ENCODE measurements at places on chromosomes 1 and 21. TPM values are rescaled to one million over a fixed set of nuclear protein-coding genes. Genes with fewer than 3 reads are reported as not detected.

STRIP1 gene
- total RNA-seq = 19.5 TPM

FCGR1A gene
- total RNA-seq = not detected

ZNF124 gene
- total RNA-seq = 8.0 TPM

CFAP74 gene
- not detected for total RNA-seq

ETS2 gene
- 41.6 TPM for total RNA-seq

VWA1 gene
- total RNA-seq = 7.1 TPM

PCP4L1 gene
- total RNA-seq = not detected

LZIC gene
- 23.0 TPM for total RNA-seq

PTGER3 gene
- total RNA-seq = not detected

ERRFI1 gene
- 108 TPM for total RNA-seq

URB2 gene
- 6.5 TPM for total RNA-seq

SPRR3 gene
- not detected for total RNA-seq

GBP2 gene
- total RNA-seq = 1.9 TPM

JAM2 gene
- 2.0 TPM for total RNA-seq

CA6 gene
- total RNA-seq = not detected

EPHB2 gene
- total RNA-seq = 12.4 TPM

SAMSN1 gene
- not detected for total RNA-seq

INKA2 gene
- 1.3 TPM for total RNA-seq

Measured in bronchus fibroblast of lung (primary cell).